ENCODE measurements at places on chromosomes 1 and 21.
A peak's percentile ranks its signal among the peaks of the same experiment; 100 is the strongest.

DNA sequence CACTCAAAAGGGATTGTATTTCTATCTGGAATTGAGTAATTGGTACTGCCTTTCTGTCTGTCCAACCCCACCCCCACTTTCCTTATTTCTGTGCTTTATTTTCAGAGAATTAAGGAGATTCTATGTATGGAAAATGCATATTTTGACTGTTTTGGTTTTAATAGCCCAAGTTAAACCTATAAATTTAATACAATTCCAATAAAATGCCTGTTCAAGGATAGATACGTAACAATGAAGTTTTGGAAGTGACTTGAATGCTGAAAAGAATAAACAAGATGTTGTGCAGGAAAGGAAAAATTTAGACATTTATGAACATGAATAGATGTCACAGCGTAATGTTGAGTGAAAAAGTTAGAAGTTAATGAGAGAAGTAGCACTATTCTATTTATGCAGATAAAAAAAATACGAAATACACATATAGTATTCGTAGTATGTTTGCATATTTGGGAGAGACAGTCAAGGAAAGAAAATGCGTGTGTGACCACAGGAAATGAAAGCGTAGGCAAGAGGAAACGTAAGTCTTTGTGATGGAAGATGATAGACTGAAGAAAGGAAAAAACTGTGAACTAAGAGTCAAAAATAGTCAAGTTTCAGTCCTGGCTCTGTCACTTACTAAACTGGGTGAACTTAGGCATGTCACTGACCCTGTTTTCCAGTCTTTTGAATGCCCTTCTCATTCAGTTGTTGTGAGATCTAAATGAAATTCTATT lies 62.1 kb downstream of the MEF2D start:
- DNase-seq: no peak

- DNase-seq: peak; percentile 12
Measured at GRCh38 chr21:34367320-34367935, 3.6 kb downstream of the KCNE2 start.

DNA sequence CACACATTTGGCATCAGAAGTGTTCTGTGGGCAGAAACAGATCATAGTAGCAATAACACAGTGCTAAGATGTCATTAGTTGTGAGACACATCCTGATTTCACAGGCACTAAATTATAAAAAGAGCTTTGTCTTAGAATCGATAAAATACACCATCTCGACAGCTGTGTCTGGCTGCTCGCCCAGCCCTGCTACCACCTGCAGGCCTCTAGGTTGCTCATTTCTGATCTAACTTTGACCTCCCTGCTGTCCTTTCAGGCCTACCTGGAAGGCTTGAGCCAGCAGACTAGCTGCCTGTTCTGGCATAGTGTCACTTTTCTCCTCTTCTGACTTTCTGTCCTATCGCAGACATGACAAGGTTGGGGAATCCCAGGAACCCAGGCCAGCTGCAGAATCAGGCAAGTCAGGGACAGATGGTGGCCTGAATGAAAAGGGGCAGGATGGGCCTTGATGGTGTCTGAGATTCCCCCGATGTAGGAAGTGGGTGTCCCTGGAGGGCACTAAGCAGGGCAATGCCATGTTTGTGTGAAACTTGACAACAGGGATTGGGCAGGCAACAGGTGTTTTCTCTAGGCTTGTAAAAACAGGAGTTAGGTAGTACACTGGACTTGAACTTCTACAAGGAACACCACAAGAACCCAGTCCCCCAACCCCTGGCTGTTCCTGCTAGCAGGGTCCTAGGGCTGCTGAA lies 66.6 kb upstream of the RHOU start:
- DNase-seq: no peak

GRCh38 chr1:199799116-199799515 lies 228.4 kb upstream of the NR5A2 start:
- no peak for DNase-seq

DNA sequence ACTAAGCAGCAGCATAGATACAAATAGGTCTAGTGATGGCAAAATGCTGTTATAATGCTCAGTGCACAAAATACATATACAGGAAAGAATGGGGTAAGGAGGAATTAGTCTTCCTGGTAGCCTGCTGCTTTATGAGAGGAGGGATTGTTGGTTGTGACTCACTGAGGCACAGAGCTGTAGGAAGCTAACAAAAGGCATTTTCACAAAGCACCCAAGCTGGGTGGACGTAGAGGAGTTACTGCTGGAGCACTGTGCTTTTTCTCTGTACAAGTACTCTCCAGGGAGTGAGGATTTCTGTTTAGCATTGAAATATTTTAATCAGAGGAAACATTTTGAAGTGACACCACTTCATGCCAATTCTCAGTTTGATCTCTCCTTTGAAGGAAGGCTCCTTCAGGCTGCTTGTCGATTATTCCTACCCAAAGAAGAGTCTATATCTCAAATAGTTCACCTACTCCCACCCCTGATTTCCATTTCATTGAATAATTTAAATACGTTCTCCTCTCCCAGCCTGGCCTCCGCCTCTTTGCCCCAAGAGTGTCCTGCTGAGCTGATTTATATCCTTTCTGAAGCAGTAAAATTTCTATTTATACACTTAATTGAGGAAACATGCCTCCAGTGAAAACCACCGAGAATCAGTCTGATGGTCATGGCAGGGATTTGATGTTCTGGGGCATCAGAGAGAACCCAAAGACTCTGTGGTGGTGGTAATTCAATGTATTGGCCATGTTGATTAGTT lies 271.9 kb downstream of the HHAT start:
- DNase-seq: no peak

DNA sequence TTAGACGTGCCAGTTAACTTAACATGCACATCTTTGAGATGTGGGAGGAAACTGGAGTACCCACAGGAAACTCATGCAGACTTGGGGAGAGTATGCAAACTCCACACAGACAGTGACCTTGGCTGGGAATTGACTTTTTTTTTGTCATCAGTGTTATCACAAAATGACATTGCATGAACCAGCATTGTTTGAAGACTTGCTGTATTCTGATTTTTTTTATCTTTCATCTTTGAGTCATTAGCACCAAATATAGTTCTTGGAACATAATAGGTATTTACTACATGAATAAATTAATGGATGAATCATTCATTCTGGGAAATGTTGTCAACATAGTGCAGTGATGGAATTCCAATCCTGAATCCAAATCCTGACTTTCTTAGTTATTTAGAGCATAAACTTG lies 77.0 kb downstream of the ATF6 start:
- DNase-seq: no peak

DNA sequence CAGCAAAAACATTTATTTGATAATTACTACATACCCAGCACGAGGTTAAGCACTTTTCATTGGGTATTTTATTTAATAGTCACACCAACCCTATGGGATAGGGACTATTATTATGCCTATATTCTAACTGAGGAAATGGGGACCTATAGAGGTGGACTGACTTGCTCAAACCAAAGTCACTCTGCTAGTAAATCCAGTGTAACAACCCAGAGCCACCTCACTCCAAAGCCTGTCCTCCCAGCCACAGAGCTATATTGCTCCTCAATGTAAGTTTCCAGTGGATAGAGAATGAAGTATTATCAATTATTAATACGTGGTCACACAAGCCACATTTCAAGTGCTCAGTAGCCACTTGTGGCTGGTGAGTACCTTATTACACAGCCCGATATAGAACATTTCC lies 97.5 kb downstream of the RGS2 start:
- no peak for DNase-seq

GRCh38 chr1:8011016-8011415 lies 15.1 kb downstream of the ERRFI1 start:
- no peak for DNase-seq

Data from left forelimb (tissue), 1 donor.